ENCODE measurements at places on chromosomes 5 and 9.

DNA sequence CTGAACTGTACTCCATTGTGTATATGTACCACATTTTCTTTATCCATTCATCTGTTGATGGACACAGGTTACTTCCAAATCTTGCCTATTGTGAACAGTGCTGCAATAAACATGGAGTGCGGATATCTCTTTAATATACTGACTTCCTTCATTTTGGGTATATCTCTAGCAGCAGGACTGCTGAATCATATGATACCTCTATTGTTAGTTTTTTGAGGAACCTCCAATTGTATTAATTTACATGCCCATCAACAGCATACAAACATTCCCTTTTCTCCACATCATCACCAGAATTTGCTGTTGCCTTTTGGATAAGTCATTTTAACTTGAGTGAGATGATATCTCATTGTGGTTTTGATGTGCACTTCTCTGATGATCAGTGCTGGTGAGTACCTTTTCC lies 81.8 kb upstream of the FAM120A start:
- no peak for DNase-seq

DNA sequence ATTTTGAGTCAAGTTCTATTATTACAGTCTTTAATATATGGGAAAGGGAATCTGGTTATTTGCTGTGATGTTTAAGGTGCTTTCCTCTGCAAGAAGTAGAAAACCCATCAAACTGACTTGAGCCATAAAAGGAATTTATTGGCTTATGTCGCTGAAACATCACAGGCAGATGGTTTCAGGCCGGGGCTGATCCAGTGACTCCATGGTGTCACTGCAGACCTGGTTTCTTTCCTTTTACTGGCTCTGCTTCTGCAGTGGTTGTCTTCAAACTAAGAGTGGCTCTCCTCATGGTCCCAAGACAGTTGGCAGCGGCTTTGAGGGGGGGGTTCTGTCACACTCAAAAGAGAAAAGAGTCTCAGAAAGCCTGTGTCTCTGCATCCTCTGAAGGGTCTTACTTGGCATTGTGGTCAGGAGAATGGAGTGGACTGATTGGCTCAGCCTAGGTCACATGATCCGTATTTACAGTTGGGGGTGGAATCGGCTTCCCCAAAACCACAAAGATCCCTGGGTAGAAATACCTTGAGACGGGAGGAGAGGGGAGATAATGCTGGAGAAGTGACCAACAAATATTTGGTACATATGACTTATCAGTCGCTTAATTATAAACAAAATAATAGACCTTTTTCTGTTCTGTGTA lies 106.3 kb downstream of the DAPK1 start:
- no peak for DNase-seq

DNA sequence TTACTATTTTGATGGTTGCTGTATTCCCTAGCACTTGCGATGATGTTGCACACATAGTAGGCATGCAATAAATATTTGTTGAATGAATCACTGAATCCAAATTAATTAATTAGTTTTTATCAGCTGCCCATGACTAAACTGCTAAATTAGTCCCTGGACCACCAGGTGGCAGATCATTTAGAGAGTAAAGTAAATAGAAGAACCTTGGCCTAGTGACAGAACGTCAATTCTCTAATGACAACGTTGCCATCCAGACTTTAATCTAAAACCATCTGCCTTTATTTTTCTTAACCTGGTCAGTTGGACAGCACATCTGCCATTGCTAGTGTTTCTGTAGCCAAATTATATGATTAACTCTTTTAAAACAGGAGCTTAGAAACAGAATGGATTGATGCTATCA lies 457.5 kb downstream of the KIF4B start:
- DNase-seq, result no peak

- DNase-seq, result no peak
Observed at GRCh38 chr5:59496524-59497134, 396.9 kb downstream of the PDE4D start.

DNA sequence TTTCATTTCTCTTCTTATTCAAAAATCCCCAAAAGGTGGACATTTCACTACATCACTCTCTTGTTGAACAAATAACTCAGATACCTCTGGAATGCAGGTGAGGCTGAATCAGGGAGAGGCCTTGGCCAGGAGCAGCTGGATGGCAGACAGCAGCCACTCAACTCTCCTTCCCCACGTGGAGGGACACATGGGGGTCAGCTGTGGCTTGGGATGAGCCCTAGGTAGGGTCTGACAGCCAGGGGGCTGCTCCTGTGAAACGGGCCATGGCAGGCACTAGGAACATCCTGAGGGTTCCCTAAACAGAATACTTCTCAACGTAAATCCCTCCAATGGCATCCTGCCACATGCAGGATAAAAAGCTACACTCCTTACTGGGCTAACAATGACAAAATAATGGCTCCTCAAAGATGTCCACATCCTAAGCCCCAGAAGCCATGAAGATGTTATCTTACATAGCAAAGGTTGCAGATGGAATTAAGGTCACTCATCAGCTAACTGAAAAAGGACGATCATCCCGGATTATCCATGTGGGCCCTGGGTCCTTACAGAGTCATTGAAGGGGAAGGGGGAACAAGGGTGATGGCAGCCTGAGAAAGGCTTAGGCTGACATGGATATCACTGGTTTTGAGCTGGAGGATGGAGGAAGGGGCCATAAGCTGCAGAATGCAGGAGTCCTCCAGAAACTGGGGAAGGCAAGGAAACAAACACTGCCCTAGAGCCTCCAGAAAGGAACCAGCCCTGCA lies 31.4 kb upstream of the S1PR3 start:
- DNase-seq, result no peak

Data from stimulated activated CD8-positive, alpha-beta memory T cell treated with anti-CD3 and anti-CD28 coated beads, Interleukin-7, amount 100 ng/mL, for 4 hours (primary cell).